ENCODE measurements at places on chromosomes 1 and 21.

- DNase-seq, result no peak
Observed at GRCh38 chr1:183032122-183032921, 9.1 kb downstream of the LAMC1 start.

GRCh38 chr1:7235871-7236517, 450.7 kb downstream of the CAMTA1 start:
- no peak for DNase-seq

- DNase-seq, result no peak
Observed at GRCh38 chr1:114462341-114462740, 48.7 kb downstream of the TRIM33 start.

- DNase-seq, result peak; percentile 72
Observed at GRCh38 chr1:201140235-201140940, 13.4 kb upstream of the ASCL5 start.

DNA sequence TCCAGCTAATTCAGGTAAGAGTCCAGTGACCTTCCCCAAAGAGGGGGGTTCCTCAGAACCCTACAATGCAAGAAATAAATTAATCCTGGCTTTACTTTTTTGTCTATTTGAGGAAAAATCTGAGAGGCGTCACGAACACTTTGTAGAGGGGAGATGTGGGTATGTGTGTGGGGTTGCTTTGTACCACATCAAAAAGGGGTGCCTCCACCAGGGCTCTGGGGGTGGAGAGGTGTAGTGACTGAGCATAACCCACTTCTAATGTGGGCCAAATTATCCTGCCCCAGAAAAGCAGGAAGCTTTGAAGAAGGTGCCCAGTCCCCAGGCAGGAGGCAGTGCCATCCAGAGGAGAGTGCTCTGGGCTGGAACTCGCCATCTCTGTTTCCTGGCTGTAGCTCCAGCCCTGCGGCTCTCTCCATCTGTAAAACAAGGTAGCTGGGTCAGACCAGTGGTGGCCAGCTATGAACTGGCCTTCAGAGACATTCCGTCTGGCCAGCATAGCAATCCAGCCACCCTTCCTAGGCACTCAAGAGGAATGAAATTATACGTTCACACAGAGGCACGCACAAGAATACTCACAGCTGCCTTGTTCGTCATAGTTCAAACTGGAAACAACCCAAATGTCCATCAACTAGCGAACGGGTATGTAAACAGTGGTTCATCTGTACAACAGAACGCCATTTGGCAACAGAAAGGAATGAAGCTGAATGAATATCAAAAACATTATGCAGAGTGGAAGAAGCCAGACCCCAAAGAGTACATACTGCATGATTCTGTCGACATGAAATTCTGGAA, 45.4 kb upstream of the TNFRSF1B start:
- no peak for DNase-seq

Measured in WERI-Rb-1 (cell line).